Posterior cingulate gyrus (tissue), 11 donors: ENCODE measurements at places on chromosomes 13 and 19.

- no peak for DNase-seq
Observed at GRCh38 chr13:112605531-112605990, 17.6 kb upstream of the TUBGCP3 start.

- no peak for DNase-seq
Observed at GRCh38 chr19:1856345-1856697, 7.1 kb downstream of the KLF16 start.

DNA sequence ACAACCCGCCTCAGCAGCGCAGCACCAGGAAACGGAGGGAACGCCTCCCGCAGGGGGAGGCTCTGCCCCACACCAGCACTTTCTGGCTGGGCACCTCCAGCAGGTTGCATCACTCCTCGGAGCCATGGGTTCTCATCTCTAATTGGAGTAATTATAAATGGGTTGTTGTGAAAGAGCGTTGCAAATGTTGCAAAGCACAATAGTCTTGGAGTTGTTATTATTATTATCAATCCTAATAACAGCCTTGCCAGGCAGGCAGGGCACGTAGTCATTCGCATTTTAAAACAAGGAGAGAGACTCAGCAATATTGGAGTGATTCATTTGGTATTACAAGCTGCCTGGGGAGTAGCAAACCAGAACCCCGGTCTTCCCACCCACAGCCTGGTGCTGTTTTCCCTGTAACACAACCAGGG lies 108.6 kb upstream of the GJB6 start:
- DNase-seq, result no peak

DNA sequence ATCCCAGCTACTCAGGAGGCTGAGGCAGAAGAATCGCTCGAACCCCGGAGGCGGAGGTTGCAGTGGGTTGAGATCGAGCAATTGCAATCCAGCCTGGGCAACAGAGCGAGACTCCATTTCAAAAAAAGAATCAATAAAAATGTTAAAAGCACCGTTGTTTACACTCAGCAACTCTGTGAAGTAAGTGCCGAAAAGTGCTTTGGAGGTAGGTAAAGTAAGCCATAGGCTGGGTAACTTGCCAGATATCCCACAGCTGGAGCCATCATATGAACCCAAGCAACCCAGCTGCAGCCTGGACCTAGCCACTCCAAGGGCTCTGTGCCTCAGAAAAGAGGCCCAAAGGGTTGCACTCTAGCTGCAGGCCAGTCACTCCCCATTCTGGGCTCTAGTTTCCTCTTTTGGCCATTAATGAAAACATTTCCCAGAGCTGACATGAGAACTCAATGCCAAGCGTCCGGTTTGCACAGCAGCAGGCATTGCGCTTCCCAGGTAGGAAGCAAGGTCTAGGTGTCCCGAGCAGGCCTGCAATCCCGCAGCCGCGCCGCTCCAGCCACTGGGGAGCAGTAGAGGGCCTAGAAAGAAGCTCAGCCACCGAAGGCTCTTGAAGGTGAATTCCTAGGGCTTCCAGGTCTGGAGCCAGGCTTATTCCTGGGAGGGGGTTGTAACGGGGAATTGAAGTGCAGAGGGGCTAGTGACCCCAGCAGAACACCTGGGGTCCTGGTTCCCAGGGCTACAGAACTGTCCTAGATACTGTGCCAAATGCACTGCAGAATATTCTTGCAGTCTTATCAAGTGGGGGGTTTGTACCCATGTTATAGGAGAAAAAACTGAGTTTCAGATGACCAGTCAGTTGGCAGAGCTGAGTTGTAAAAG lies 4.1 kb upstream of the CD79A start:
- DNase-seq, result peak; percentile 55

DNA sequence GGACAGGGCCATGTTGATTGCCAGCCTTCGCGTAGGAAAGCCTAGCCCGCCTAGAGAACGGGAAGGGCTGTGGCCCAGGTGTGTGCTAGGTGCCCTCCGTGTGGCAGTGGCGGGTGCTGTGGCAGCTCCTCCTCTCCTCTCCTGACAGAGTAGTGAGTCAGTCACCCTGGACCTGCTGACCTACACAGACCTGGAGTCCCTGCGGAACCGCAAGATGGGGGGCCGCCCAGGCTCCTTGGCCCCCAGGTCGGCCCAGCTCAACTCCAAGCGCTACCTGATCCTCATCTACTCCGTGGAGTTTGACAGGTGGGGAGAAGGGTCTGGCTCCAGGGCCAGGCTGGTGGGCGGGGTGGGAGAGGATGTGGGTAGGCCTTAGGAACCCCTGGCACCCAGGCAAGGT lies 11.1 kb downstream of the CCDC61 start:
- DNase-seq, result no peak

DNA sequence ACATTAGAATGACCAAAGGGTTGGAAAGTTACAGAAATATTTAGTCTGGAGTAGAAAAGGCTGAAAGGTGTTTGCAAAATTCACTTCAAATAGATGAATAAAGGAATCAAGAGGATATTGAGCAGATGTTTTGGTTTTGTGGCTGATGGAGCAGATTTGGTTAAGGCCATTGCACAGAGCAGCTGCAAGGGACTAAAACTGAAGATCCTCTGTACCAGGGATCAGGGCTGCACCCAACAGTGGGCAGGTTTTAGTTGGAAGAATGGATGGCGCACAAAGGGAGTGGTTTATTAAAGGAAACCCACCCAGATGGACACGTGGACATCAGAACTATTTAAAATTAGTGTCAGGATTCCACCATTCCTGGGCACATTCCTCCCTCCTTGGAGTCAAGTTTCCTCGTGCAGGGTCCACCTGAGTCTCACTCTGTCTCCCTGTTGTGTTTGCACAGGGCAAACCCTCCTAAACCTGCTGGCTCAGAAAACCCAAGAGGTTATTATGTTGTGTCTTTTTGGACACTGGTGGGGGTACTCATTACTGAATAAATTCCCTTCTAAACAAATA lies 9.2 kb upstream of the UBAC2 start:
- DNase-seq, result no peak
